Sigmoid colon (tissue), 7 donors: ENCODE measurements at places on chromosomes 12 and 14. TPM values are rescaled to one million over a fixed set of nuclear protein-coding genes. Genes with fewer than 3 reads are reported as not detected.
A peak's percentile ranks its signal among the peaks of the same experiment; 100 is the strongest.

DNA sequence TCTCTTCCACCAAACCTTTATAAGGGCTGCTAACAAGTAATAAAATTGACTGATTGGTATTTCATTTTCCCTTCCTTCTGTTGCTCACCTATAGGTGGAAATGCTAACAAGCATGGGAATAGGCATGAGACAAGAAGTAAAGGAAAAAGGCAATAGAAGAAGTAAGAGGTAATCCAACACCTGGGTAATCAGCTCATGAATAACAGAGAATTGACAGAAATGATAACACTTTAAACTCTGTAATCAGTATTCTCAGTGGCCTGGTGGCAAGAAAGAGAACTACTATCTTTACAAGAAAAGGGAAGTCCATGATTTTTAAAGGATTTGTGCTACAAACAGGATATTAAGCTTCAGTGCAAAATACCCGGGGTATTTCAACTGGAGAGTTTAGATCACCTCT is 737.8 kb downstream of the RERGL start:
- no peak for DNase-seq

DPF3 gene
- 2.9 TPM for total RNA-seq

GLS2 gene
- 0.66 TPM for total RNA-seq

DNA sequence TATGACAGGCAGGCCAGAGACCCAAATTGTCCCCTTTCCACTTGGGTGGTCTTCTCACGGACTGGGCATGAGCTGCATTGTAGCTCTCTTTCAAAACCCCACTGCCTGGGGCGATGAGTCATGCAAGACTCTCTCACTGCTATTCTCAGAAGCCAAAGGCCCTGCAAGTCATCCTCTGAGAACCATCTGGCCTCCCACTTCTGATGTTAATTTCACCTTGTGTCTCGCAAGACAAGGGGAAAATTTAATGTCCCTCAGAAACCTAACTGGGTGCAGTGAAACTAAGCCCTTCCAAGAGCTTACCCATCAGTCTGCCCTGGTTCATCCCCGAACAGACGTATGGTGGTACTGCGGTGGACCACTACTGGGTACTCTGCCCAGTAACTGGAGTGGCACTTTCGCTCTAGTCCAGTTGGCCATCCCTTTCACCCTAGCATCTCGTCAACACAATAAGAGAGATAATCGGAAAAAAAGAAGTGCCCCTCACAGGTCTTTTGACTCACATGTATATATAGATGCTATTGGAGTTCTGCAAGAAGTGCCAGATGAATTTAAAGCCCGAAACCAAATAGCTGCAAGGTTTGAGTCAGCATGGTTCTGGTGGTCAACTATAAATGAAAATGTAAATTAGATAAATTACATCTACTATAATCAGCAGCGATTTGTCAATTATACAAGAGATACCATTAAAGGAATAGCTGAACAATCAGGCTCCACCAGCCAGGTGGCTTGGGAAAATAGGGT is 31.3 kb upstream of the LALBA start:
- no peak for DNase-seq

DNA sequence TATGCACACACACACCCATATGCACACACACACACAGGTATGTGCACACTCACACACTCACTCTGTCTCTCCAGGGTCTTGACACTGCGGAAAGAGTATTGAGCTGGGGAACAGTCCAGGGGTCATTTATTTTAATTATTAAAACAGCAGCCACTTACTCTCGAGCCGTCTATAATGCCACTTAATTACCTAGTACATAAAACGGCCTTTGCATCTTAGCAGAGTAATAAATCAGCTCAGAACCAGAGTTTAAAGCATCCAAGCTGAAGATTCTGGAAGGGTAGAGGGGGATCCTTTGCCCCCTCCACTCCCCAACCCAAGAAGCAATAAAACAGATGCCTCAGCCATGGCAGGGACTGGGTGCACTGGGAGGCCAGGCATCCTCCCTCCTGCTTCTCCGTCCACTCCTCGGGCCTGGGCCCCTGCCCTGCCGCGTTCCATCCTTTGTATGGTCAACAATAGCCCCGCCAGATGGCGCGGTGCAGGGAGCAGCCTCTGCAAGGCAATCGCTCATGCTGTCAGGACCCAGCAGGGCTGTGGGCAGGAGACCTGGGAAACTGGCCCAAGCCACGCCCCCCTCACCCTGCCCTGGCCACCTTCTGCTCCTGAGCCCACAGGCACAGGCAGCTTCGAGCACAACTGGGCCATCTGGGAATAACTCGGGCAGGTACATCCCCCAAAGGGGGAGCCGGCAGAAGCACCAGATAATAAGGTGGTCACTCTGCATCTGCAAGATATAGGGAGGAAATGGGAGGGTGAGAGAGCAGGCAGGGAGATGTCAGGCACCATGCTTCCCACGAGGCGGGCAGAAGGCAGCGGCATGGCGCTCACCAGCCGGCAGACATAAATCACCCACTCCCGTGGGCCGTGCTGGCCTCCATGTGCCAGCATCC is 40.9 kb downstream of the CCDC85C start:
- DNase-seq: peak; percentile 96

TPPP2 gene
- not detected for total RNA-seq

DNA sequence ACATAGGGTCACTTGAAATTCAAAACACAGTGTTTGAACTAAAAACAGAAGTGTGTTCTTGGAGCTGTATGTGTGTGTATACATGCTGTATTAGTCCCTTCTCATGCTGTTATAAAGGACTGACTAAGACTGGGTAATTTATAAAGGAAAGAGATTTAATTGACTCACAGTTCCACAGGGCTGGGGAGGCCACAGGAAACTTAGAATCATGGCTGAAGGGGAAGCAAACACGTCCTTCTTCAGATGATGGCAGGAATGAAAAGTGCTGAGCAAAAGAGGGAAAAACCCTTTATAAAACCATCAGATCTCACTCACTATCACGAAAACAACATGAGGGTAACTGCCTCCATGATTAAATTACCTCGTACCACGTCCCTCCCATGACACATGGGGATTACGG is 224.1 kb downstream of the BCAT1 start:
- DNase-seq: no peak

- peak; percentile 50 for DNase-seq
Measured at GRCh38 chr12:111440631-111441030, 34.9 kb downstream of the SH2B3 start.

GRCh38 chr12:77319166-77319565 is 253.8 kb upstream of the E2F7 start:
- no peak for DNase-seq

DNA sequence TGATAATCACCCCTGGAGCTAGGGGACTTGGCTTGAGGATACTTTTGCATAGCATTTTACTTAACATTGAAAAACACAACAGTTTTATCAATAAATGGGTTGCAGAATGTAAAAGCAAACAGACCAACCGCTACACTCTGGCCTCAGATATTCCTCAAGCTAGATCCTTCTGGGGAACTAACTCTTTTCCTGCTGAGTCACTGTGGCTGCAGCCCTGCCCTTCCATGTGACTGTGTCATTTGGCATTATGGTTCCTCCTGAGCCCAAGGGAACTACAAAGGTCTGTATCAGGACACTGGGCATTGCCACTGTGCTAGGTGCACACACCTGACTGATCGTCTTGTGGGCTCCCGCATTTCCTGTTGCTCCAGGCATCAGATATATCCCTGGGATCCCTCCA is 56.6 kb downstream of the TTC9 start:
- DNase-seq: no peak

DNA sequence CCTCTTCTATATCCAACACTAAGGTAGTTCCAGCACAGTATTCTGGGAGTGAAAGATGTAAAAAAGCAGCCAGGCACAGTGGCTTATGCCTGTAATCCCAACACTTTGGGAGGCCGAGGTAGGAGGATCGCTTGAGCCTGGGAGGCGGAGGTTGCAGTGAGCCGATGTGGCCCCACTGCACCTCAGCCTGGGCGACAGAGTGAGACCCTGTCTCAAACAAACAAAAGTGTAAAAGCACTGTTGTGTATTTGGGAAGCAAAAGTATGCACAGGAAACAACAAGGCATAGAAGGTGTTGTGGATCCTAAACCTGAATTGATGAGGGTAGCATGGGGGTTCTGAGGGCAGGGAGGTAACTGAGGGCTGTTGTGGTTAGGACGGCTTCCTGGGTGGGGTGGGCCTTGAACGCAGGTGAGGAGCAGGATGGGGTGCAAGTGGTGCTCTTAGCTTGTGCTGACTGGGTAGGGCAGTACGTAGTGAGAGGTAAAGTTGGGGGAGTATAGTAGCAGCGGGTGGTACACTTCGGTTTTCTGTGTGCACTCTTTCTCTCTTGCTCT is 64.2 kb downstream of the RASSF3 start:
- no peak for DNase-seq

TMTC1 gene
- 61.5 TPM for total RNA-seq

- DNase-seq: no peak
Measured at GRCh38 chr12:57384478-57384877, 46.4 kb downstream of the R3HDM2 start.

GRCh38 chr12:27428466-27428865 is 18.1 kb upstream of the SMCO2 start:
- DNase-seq: no peak

GNB3 gene
- total RNA-seq: 0.36 TPM

DNA sequence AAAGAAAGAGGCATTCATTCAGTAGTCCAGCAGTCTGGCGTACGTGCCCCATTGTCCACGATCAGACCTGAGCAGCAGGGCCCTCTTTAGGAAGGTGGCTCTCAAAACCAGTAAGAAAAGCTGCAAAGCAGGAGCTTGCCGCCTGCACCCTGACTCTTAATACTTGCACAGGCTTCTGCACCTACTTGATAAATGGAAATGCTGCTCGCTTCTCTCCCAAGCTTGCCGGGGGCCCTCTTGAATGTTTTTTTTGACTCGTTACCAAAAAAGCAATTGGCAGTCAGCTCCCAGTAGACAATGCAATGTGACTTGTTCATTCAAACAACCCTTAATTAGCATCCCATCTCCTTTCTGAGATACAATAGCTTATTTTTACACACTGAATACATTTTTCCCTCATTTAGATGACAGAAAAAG is 27.2 kb upstream of the PTPRB start:
- DNase-seq: no peak

KCNH3 gene
- not detected for total RNA-seq

HOXC6 gene
- not detected for total RNA-seq
